Thoracic aorta (tissue), 2 donors: ENCODE measurements at places on chromosomes 6 and 20. TPM values are rescaled to one million over a fixed set of nuclear protein-coding genes. Genes with fewer than 3 reads are reported as not detected.

GRCh38 chr6:46676604-46677313 lies 10.9 kb upstream of the TDRD6 start:
- no peaks in the 10 kb centered on the region for H3K4me1 ChIP-seq
- no peaks in the 10 kb centered on the region for H3K27me3 ChIP-seq

DNA sequence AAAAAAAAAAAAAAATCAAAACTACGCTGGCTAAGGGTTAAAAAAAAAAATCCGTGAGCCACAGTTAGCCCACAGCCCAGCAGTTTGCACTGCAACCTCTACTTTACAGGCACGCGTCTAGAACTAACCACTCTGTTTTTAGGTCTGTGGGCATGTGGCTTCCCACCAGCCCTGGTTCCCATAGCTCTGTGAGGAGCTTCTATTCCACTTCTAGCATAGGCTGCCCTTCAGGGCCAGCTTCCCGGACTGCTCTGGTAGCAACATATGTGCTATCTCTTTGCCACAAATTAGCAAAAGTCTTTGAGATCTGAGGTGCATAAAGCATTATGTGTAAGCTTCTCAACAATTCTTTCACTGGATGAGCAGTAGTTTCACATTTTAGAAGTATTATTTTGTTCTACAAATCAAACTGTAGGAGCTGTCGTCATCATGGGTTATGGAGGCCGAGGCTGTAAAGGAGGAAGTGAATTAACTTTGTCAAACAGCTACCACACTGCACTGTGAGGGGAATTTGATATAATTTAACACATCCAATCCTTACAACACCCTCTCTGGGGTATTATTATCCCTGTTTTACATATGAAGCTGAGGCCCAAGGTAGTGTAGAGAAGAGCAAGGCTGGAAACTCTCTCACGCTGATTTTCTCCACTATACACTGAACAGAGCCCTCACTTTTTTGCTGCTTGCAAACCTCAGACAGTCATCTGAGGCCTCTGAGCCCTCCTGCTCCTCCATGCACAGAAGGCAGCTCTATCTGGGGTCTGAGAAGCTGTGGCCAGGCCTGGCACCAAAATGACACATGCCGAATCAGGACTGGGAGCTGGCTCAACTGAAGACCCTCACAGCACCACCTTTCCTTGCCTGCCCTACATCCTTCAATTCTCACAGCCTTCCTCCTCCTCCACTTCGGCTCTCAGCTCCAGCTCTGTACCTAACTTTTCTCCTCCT lies 35.4 kb downstream of the MAN1A1 start:
- H3K4me3 ChIP-seq, result no peak overlapping the region
- H3K36me3 ChIP-seq, result no peaks in the 10 kb centered on the region
- no peak for DNase-seq
- H3K27me3 ChIP-seq, result no peaks in the 10 kb centered on the region
- peaks cover 19% of the 10 kb centered on the region for H3K4me1 ChIP-seq

DNA sequence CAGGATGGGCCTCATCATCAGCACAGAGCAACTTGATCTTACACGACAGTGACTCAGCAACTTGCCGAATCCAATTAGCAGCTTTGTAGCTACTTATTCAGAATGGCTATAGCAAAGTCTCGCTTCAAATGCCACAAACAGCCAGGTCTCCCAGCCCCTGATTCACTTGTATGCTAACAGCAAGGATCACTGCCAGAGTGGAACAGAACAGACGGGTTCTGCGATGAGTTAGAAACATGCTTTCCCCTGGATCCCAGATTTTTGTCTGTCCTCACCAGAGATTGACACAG lies 254.4 kb downstream of the NRN1 start:
- no peak overlapping the region for H3K27ac ChIP-seq
- DNase-seq, result no peak
- no peaks in the 10 kb centered on the region for H3K27me3 ChIP-seq
- H3K36me3 ChIP-seq, result no peaks in the 10 kb centered on the region
- H3K4me3 ChIP-seq, result no peak overlapping the region
- H3K4me1 ChIP-seq, result no peaks in the 10 kb centered on the region

Gene MLIP
- total RNA-seq, result 1.8 TPM

Gene SCUBE3
- 75.6 TPM for total RNA-seq

- no peaks in the 10 kb centered on the region for H3K4me1 ChIP-seq
- DNase-seq, result no peak
- H3K27ac ChIP-seq, result no peak overlapping the region
- H3K36me3 ChIP-seq, result no peaks in the 10 kb centered on the region
- no peaks in the 10 kb centered on the region for H3K27me3 ChIP-seq
- H3K4me3 ChIP-seq, result no peak overlapping the region
Observed at GRCh38 chr20:51831866-51832265, 29.5 kb upstream of the SALL4 start.

DNA sequence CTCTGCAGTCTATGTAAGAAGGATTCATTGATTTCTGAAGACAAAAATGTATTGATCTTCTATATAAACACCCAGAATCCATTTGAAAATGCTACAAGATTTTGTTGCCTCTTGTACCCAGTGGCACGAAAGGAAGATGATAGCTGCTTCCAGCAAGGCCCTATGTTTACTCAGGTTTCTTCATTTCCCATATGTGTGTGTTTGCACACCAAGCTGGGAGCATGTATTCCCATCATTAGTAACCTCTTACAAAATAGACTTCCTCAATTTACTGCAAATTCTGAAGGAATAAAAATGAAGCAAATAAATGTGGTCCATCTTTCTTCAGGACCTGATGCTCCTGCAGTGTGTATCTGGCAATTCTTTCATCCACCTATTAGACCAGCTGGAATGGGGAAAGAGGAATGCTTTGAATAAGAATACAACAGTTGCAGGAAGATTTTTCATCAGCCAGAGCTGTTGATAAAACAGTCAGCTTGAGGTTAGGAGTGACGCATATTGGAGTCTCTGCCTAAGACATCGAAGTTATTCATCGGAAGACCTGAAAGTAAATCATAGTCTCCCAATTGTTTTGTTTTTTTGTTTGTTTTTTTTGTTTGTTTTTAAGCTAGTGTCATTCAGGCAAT lies 132.3 kb downstream of the PDE7B start:
- H3K4me3 ChIP-seq, result no peak overlapping the region
- H3K36me3 ChIP-seq, result no peaks in the 10 kb centered on the region
- H3K27me3 ChIP-seq, result no peaks in the 10 kb centered on the region
- H3K27ac ChIP-seq, result no peak overlapping the region

- no peaks in the 10 kb centered on the region for H3K27me3 ChIP-seq
- no peak overlapping the region for H3K27ac ChIP-seq
- no peak overlapping the region for H3K4me3 ChIP-seq
- peaks cover 14% of the 10 kb centered on the region for H3K36me3 ChIP-seq
Observed at GRCh38 chr20:4875578-4876067, 125.7 kb downstream of the SLC23A2 start.

- H3K4me1 ChIP-seq, result no peaks in the 10 kb centered on the region
- DNase-seq, result no peak
- no peak overlapping the region for H3K4me3 ChIP-seq
Observed at GRCh38 chr20:63785691-63786131, 45.4 kb downstream of the ZBTB46 start.

GRCh38 chr20:54065601-54066038 lies 4.8 kb downstream of the BCAS1 start:
- H3K4me3 ChIP-seq, result no peak overlapping the region
- DNase-seq, result no peak
- H3K27ac ChIP-seq, result no peak overlapping the region

Gene PI16
- total RNA-seq, result 44.3 TPM

- no peak for DNase-seq
- no peak overlapping the region for H3K27ac ChIP-seq
- H3K4me1 ChIP-seq, result peaks cover 13% of the 10 kb centered on the region
- H3K4me3 ChIP-seq, result no peak overlapping the region
Observed at GRCh38 chr6:26268659-26269402, 96.2 kb upstream of the BTN3A2 start.

DNA sequence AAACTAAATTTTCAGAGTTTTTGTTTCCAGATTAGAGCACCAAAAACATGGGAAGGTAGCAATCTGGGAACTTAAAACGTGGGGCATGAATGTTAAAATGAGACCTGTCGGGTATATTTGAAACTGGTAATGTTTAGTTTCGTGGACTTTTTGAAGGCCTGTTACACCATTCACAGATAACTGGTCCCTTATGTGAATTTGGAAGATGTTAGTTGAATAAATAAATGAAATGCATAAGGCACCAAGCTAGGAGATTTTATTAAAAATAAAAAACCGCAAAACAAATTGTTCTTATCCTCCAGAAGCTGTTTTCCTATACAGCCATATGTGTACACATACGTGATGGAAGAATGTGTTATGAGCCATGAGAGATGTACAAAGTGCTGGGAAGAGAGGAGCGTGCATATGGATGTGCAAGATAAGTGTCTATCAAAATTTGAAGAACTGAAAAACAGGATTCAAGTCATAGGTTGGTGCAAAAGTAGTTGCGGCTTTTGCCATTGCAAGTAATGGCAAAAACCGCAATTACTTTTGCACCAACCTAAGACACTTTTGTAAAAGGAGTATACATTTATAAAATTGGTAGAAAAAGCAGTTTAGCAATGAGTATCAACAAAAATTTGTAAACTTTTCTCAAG lies 700 bp upstream of the MCUR1 start:
- peak overlapping the region; percentile 78 for H3K4me3 ChIP-seq
- peaks cover 33% of the 10 kb centered on the region for H3K4me1 ChIP-seq
- H3K36me3 ChIP-seq, result no peaks in the 10 kb centered on the region

- no peaks in the 10 kb centered on the region for H3K36me3 ChIP-seq
- H3K27me3 ChIP-seq, result no peaks in the 10 kb centered on the region
- H3K4me3 ChIP-seq, result no peak overlapping the region
- no peaks in the 10 kb centered on the region for H3K4me1 ChIP-seq
- H3K27ac ChIP-seq, result no peak overlapping the region
Observed at GRCh38 chr20:38588303-38588702, 7.3 kb downstream of the ADIG start.

DNA sequence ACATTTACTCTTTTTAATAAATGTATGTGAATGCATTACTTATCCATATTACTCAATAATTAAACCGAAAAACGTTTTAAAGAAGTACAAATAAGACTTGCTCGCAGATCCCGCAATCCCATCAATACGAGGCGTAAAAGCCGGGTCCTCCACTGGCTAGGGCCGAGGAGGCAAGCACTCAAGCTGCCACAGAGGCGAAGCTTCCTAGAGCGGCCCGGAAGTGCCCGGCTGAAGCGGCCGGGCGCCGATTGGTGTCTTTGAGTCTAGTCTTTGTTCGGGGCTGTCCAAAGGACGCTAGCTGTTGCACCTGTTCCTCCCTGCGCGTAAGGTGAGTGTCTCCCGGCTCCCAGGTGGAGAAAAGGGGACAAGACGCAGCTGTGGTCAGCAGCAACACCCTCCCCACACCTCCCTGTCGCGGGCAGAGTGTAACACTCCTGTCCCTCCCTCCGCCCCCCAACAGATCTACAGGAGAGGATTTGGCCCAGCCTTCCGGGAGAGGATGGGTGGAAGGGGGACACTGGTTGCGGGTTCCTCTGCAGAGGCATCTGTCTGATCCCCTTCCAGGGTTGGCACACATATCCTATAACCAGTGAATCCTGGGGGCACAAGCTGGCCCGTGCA lies at the start of gene ZSCAN16:
ZSCAN16 (plus strand) TSS at position 260 of the 621 bp plus-strand sequence. CDS start 835 bp downstream, outside the sequence.
- H3K27ac ChIP-seq, result peak within 1 kb of the TSS; percentile 45
- H3K4me3 ChIP-seq, result peak within 1 kb of the TSS; percentile 71
- peaks cover 20% of the 10 kb centered on the region for H3K36me3 ChIP-seq
- peak; percentile 8 for DNase-seq

Gene CDH4
- total RNA-seq, result not detected

- H3K27me3 ChIP-seq, result no peaks in the 10 kb centered on the region
- H3K27ac ChIP-seq, result peak overlapping the region; percentile 78
- no peak for DNase-seq
- peaks cover 44% of the 10 kb centered on the region for H3K4me1 ChIP-seq
- H3K36me3 ChIP-seq, result no peaks in the 10 kb centered on the region
- peak overlapping the region; percentile 59 for H3K4me3 ChIP-seq
Observed at GRCh38 chr6:35376281-35376680, 33.9 kb downstream of the PPARD start.

- H3K27ac ChIP-seq, result no peak overlapping the region
- no peak overlapping the region for H3K4me3 ChIP-seq
- H3K36me3 ChIP-seq, result no peaks in the 10 kb centered on the region
- H3K27me3 ChIP-seq, result no peaks in the 10 kb centered on the region
- no peaks in the 10 kb centered on the region for H3K4me1 ChIP-seq
Observed at GRCh38 chr20:62088258-62089127, 22.8 kb upstream of the TAF4 start.

DNA sequence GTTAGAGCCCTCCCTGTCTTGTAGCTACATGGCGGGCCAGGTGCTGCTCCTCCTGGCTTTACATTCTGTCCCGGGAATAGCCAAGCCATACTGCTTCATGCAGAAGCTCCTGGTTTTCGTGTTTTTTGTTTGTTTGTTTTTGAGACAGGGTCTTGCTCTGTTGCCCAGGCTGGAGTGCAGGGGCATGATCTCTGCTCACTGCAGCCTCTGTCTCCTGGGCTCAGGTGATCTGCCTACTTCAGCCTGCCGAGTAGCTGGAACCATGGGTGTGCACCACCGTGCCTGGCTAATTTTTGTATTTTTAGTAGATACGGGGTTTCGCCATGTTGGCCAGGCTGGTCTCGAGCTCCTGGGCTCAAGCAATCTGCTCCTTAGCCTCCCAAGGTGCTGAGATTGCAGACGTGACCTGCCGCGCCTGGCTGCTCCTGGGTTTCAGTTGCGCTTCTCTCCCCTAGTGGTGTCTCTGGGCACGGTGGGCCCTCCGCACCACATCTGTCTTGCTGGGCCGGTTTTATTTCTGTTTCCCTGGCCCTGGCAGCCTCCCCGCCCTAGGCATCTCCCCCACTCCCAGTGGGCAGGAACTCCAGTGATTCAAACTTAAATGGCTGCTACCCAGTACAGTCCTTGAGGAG lies 12.9 kb downstream of the CDYL start:
- DNase-seq, result no peak
- no peaks in the 10 kb centered on the region for H3K27me3 ChIP-seq
- H3K27ac ChIP-seq, result no peak overlapping the region
- H3K36me3 ChIP-seq, result no peaks in the 10 kb centered on the region

Gene SLC26A8
- total RNA-seq, result not detected

DNA sequence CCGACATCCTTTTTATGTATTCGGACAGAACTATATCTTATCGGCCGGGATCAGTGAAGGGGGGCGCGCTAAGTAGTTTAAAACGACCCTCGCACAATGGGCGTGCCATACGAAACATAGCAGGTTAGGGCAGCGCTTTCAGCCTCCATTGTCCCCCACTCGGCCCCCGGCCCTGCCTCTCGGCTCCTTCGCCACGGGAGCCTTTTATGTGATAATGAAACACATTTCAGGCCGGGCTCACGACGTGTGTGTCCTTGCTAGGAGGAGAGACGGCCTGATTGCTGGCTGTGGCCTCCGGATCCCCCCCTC lies 5.3 kb downstream of the FOXA2 start:
- DNase-seq, result no peak
- H3K4me3 ChIP-seq, result peak overlapping the region; percentile 29
- H3K27me3 ChIP-seq, result peaks cover 15% of the 10 kb centered on the region

Gene LY6G6F
- not detected for total RNA-seq

Gene POPDC3
- not detected for total RNA-seq
